ENCODE measurements at places on chromosomes 5 and 9.
A peak's percentile ranks its signal among the peaks of the same experiment; 100 is the strongest.

DNA sequence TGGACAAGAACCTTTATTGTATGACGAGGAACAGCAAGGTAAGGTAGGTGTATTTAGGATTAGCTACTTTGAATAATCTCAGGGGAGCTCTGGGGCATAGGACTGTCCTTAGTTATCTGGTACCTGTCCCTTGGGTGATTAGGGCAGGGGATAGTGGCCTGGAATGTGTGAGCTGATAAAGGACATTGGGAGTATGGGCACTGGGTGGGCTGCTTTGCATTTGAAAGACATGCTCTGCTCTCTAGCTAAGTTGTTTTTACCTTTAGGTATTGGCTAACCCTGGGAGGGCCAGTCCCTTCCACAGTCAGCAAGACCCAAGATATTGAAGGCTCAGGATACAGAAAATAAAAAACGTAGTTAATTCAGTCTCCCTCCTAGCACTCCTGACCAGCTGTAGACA is 282.8 kb upstream of the C9orf72 start:
- no peak for DNase-seq

DNA sequence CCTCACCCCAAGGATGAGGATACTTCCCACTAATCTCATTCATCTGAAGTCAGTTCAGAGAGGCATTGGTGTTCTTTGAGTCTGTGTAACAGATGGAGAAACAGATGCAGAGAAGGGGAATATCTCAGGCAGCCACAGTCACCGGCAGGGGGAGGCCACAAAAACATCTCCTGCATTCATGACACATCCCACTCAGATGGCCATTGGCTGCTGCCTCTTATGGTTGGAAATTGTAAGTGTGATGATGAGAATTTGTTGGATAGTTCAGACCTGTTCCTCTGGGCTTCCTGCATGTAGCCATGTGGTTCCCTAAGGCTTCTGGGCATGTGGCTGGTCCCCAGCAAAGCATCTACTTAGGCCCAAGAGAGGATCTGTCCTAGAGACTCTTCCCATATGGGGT is 45.9 kb upstream of the GABRP start:
- DNase-seq, result no peak

DNA sequence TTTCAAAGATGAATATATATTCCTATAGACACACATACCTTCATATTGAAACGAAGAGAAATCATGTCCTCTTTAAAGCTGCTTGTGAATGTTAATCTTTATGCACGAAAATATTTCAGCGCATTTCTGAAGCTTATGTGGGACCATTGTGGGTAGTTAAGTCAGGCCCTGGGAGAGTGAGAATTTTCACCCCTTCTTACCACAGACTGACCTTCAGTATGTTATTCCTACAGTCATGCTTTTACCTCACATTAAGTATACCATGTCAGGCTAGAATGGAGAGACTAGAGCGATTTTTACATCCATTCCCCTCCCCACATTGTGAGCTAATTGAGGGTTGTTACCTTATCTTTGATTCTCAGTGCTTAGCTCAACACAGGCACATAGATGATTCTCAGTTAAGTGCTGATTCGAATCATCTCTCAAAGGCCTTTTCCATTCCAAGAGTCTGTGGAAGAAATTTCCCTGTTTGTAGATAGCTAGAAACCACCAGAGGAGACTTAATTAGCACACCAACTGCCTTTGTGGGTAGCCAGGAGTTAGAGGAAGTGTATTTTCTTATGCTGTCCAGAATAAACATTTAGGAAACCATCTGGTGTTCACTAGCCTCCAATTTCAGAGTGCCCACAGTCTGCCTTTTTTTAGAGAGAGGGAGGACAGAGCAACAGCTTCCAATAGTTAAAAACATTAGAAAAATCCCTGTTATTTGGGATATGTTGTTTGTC is 110.5 kb downstream of the MEGF10 start:
- DNase-seq, result no peak

DNA sequence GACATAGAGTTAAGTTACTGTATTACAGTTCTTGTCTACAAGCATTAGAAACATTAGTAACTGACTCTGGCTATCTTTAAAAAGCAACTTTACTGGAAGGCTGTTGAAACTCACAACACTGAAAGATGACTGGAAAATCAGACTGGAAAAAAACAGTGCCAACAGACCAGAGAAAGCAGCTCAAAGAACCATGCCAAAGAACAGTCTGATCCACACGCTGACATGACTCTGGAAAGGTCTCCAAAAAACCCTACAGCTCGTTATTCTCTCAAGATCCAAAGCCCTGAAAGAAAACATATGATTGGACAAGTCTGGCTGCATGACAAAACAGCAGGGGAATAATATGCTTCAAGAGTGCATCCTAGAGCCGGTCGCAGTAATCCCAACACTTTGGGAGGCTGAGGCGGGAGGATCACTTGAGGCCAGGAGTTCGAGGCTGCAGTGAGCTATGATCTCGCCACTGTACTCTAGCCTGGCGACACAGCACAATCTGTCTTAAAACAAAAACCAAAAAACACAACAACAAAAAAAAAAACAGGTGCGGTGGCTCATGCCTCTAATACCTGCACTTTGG is 5.6 kb downstream of the GOLPH3 start:
- DNase-seq, result no peak

DNA sequence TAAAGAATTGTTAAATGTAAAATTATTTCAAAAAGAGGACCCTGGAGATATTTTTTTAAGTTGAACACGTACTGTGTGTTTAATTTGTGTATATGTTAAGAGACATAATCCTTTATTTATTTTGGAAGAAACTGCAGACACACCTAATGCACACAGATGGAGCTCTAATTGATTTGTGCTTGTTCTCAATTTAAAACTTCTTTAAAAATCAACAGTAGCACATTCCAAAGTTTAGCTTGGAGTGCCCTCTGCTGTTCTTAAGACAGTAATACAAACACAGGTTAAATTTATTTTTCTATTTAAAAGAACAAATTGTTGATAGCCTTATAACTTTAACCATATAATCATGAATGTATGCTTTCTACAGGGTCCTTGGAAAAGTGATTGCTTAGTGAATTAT is 277.6 kb upstream of the ADAMTS16 start:
- peak; percentile 5 for DNase-seq

DNA sequence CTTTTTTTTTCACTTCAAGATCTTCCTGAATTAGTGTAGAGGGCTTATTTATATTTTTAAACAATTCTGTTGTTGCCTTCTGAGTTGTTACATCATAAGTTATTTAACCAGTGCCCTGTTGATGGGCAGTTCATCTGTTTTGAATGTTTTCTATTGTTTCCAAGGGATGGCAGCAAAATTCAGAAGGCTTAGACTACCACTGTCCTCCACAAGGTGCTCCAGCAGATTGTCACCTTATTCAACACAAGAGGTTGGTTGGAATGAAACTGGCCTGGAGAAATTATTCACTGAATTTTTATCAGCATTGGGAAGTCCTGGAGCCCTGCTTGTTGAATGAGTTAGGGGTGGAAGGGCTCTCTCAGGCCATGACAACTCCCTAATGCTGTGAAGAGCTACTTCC is 1.3 kb upstream of the KLHL9 start:
- no peak for DNase-seq

- DNase-seq, result no peak
Observed at GRCh38 chr5:137758715-137759306, 4.6 kb upstream of the HNRNPA0 start.

DNA sequence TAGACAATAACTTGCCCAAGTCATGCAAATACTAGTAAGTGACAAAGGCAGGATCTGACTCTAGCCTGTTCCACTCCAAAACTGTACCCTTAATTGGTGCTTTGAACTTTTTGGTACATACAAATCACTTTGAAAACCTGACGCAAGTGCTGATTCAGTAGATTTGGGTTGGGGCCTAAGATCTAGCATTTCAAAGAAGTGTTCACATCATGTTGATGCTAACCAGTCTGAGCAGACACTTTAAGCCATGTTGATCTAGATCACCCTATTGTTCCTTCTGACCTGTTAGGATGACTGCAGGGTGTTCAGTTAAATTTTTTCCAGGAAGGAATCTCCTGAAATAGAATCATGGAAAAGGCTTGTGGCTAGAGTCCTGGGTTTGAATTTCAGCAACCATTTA is 57.7 kb upstream of the CPEB4 start:
- DNase-seq, result no peak

DNA sequence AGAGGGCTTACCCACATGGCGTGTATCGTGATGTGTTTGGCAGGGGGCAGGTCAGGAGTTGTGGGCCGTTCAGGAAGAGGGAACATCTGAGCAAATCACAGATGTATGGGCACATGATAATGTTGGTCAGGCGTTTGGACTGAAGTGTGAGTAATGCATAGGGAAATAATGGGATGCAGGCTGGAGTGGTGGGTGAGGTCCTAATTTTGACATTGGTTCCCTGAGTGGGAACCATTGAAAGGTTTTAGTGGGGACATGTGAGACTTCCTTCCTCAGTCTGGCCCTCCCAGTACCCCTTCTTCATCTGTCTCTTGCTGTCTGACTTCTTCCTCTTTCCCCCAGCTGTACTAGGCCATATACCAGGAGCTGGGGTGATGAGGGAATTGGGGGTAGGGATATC is 7.6 kb downstream of the OTULIN start:
- DNase-seq, result no peak

DNA sequence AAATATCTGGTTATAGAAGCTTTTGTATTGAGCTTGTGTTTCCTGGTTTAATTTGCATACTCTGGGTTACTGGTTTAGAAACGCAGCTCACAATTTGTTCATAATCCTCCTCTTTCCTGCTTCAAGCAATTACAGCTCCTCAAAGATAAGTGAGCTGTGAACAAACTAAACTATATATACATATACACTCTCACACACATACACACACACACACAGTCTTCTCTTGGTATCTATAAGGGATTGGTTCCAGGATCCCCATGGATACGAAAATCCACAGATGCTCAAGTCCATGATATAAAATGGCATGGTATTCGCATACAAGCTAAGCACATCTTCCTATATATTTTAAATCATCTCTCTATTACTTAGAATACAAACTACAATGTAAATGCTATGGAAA is 510.9 kb upstream of the CDH18 start:
- no peak for DNase-seq

GRCh38 chr9:30039712-30040111 is 2344.7 kb upstream of the ACO1 start:
- peak; percentile 28 for DNase-seq

DNA sequence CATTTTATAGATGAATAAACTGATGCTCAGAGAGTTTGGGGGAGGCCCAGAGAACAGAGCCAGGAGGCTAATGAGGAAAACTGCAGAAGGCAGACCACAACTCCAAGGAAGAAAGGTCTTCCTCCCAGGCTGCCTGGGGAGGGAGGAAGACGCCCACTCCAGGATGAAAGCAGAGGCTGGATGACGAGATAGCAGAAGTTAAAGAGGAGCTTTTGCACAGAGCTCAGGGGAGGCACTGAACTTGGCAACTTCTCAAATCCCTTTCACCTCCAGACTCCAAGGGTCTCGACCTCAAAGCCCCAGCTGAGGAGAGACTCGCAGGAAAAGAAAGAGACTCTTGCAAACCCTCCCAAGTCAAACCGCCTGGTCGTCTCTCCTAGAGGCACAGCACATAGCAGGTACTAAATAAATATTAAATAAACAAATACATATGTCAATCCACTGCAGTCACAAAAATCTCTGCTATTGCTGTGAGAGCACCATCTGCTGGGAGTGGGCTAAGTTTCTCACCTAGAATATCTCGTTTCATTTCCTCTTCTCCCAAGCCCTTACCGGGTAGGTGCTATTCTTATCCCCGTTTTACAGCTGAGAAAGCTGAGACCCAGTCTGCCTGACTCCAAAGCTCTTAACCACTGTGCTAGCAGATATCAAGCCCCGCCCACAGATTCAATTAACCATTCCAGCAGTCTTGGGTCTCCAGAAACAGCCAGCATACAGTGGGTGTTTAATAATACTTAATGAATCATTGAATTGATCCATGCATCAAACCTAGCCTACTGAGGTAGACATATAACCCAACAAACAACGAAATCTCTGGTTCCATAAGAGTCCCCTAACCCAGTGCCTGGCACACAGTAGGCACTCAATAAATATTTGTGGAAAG is 97.8 kb upstream of the HAND1 start:
- DNase-seq, result no peak

DNA sequence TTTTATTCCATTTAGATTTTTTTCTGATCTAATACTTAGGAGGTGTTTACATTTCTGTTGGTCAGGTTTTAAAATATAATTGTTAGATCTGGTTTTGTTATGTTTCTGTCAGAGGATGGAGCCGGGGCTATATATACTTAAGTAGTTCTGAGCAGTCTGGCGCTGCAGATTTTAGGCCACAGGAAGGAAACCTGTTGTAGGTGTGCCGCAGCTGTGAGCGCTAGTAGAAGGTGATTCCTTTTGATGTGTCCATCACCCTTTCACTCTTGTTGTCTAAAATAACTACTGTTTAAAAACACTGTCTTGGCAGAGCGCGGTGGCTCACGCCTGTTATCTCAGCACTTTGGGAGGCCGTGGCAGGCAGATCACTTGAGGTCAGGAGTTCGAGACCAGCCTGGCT is 17.0 kb downstream of the ZBTB34 start:
- DNase-seq, result no peak

DNA sequence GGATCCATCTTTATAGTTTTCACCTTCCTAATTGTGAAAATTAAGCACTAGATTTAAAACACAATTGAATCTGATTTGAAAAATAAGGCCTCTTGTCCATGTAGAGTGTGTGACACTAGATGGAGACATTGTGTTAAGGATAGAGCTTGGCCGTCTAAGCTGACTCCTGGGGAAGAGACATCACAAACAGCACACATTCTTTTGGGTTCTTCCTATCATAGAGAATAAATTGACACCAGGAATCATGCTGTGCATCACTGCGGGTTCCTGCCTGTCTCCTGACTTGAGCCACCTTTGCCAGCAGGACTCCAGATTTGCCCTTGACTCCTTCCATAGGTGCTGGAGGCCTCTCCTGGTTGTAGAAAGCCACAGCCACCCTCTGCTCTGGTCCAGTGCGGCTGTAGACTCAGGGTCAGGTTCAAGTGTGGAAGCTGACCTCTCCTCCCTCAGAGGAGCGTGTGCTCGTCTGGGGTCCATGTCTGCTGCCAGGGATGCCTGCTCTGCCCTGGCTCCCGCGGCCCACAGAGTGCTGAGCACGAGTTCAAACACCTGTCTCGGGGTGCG is 11.2 kb downstream of the ROPN1L start:
- peak; percentile 57 for DNase-seq

- no peak for DNase-seq
Observed at GRCh38 chr5:749101-749670, 35.3 kb downstream of the ZDHHC11B start.

GRCh38 chr5:169307646-169308045 is 6.7 kb upstream of the SLIT3 start:
- no peak for DNase-seq

- DNase-seq, result no peak
Observed at GRCh38 chr9:89498852-89499480, 1.1 kb upstream of the SEMA4D start.

DNA sequence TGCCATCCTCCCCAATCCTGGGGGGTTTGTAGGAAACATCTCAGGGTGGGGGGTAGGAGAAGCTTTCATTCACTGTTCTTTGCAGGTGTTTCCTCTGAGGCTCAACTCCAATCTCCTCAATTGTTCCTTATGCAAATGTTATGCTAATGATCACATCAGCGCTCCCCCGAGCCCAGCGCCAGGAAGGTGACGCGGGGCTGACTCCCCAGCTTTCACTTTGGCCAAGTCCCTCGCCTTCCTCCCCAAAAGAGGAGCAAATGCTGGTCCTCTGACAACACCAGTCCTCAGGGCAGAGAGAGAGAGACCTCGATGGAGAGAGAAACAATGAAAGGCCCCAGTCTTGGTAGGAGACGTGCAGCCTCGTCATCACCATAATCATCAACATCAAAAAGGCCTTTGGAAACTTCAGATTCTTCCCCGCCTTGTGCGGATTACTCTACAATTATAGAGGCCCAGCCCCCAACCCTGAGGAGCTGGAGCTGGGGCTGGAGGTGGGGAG is 39.1 kb downstream of the PCDH1 start:
- no peak for DNase-seq
